ENCODE measurements at places on chromosomes 7 and 10.

GRCh38 chr10:30963992-30964930 lies 67.4 kb downstream of the ZNF438 start:
- DNase-seq = no peak

DNA sequence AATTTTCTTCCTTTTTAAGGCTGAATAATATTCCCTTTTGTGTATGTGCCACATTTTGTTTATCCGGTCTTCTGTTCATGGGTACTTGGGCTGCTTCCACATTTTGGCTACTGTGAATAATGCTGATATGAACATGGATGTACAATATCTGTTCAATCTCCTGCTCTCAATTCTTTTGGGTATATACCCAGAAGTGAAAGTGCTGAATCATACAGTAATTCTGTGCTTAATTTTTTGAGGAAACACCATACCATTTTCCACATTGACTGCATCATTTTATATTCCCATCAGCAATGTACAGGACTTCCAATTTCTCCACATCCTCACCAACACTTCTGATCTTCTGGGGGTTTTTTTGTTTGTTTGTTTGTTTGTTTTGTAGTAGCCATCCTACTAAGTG lies 135.0 kb upstream of the INHBA start:
- no peak for DNase-seq

DNA sequence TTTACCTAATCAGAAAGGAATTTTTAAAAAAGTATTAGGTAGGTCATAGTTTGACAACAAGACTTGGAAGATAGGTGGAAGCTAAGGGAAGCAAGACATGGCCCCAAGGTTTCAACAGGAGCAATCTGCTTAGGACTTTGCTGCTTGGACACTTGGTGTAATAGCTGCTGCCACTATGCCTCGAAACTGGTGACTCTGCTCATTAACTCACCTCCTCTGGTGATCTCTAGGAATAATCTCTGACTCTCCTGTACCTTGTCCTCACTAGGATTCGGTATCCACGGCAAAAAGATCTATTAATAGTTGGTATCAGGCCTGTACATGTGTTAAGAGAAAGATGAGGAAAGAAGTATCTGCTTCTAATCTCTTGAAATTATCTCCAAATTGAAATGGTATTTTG lies 53.1 kb downstream of the PTEN start:
- DNase-seq = no peak

GRCh38 chr7:148783801-148784527 lies 85.3 kb downstream of the CUL1 start:
- no peak for DNase-seq

GRCh38 chr10:97611473-97611872 lies 21.8 kb downstream of the MORN4 start:
- no peak for DNase-seq

DNA sequence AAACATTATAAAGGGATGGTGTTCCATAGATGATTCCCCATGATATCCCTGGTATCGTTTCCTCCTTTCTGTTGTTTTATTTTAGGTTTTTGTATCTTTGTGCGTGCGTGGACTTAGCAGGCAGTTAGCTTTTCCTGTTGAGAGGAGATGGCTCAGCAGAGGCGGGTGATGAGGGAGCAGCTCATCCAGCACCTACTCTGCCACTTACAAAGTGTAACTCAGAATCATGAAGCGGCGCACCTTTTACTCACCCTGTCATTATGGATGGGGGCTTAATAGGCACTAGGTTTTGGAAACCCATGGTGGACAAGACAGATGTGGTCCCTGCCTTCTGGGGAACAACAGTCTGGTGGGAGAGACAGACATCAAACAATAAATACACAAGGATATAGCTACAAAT lies 17.1 kb downstream of the FAM241B start:
- DNase-seq = no peak

All from hypothalamus (tissue), 51 donors.